Mucosa of gallbladder (tissue), 1 donor: ENCODE measurements at places on chromosomes 16 and 17.
A peak's percentile ranks its signal among the peaks of the same experiment; 100 is the strongest.

DNA sequence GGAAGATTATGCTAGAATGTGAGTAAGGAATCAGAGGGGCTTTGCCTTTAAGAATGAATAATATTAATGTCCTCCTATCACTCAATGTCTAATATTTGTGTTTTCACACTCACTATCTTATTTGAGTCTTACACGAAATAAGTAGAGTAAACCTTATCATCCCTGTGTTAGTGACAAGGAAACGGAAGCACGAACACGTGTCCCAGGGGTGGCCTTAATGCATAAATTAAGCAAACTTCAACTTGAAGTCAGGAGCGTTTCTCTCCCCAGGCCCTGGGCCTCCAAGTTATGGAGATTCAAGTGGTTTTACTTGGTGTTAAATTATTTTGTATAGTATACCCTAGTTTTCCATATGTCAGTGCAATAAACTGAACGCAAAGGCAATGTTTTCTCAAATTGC is 96.0 kb downstream of the WDR59 start:
- DNase-seq = no peak

- DNase-seq = no peak
These were observed 26.7 kb downstream of the KDM8 start for GRCh38 chr16:27229891-27230470.

GRCh38 chr17:79699386-79700036 is 31.2 kb upstream of the ENPP7 start:
- DNase-seq = no peak

- DNase-seq = no peak
These were observed 556.1 kb downstream of the WWOX start for GRCh38 chr16:78655331-78656113.

- DNase-seq = no peak
These were observed 8.4 kb upstream of the PPP1R1B start for GRCh38 chr17:39618246-39618913.

GRCh38 chr17:31915456-31916100 is 14.1 kb upstream of the UTP6 start:
- no peak for DNase-seq

DNA sequence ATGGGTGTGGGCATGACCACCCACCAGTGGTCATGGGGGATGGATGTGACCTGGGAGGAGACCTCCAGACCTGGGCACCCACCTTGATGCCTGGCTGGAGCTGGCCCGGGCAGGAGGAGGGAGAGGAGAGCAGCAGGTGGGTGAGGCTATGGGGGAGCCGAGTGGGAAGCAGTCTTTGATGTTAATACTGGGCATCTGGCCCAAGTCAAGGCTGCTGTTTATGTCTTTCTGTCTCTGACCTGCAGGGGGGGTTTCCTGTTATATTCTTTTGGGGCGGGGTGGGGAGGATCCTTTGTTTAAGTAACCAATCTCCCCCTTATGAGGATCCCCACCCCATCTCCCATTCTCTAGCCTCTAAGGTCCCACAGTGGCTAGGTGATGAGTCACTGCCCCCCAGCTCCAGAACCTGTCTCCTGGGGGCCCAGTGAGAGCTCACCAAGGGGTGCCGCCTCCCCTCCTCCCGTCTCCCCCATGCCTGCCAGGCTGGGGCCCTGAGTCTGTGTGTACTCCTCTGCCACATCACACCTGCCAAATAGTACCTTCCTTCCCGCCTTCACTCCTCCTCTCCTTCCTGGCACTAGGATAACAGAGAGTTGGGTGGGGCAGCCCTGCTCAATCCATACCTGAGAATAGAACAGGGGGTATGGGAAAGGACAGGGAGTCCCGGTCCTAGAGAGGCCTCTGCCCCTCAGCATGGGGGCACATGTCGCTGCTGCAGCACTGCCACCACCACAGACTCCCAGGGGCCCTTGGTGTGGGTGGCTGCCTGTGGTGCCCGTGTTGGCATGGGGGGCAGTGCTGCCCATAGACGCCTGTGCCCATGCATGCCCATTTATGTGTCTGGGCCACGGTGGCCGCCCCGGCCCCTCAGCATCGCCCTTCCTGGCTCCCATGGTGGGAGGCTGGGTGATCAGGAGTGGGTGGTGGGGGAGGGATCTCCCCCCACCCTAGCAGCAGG is 7.3 kb downstream of the THRA start:
- peak; percentile 51 for DNase-seq

DNA sequence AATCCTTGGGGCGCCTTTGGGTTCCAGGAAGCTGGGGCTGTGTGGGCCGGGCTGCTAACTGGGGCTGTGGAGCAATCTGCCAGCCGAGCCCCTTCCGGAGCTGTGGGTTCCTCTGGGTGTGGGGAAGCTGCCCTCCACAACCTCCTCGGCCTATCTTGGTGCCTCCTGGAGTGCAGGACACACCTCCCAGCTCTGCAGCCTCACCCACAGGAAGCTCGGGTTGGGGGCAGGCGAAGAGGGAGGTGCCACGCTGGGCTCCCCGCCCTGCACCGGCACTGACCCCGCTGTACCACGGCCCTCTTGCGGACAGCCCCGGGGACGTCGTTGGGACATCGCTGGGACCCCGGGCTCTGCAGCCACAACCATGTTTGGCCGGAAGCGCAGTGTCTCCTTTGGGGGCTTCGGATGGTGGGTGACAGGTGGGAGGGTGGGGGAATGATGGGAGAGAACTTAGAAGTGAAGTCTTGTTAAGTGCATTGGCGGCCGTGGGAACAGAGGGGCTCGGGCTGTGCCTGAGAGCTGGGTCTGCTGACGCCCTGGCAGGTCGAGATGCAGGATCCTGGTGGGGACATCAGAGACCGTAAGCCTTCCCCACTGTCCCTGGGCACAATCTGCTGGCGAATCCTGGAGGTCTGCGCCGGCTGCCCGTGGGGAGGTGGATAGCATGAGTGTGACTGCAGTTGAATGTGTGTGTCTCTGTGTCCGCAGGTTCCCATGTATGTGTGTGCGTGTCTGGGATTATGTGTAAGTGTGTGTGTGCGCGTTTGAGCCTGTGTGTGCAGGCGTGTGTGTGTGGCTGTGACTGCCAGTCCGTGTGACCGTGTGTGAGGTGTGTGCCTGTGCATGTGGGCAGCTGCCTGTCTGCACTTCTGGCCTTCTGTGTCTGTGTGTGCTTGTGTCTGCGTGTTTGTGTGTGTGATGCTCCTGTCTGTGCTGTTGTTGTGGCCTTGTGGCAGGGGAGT is at the start of gene RAP1GAP2:
Gene RAP1GAP2 (plus strand): TSS at position 275 of the 962 bp plus-strand sequence. CDS start 90 bp downstream, at position 365.
- peak; percentile 29 for DNase-seq

GRCh38 chr16:75703306-75703705 is 2.0 kb upstream of the DUXB start:
- DNase-seq = no peak

GRCh38 chr17:75404731-75405364 is 630 bp downstream of the GRB2 start:
- DNase-seq = peak; percentile 25

GRCh38 chr17:34895383-34895782 is 65.9 kb downstream of the CCT6B start:
- DNase-seq = no peak

DNA sequence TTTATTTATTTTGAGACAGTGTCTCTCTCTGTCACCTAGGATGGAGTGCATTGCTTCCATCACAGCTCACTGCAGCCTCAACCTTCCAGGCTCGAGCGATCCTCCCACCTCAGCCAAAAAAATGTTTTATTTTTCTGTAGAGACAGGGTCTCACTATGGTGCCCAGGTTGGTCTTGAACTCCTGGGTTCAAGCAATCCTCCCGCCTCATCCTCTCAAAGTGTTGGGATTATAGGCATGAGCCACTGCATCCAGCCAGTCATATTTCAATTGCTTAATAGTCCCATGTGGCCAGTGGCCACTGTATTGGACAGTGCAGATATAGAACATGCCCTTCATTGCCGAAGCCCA is 15.3 kb downstream of the TMC7 start:
- no peak for DNase-seq

DNA sequence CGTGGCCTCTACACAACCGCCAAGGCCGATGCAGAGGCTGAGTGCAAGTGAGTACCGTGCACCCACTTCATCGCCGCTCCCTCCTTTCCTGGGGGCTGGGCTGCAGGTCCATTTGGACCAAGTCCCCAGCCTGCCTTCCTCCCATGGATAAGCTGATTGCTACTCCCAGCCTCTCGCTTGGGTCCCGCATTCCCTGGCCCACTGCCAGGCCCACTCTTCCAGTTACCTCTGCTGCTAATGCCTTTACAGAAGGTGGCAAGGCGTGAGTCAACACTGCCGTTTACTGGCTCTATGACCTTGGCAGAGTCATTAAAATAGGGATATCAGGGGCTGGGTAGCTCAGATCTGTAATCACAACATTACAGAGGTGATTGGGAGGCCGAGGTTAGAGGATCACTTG is 11.2 kb downstream of the SULT1A2 start:
- DNase-seq = no peak

GRCh38 chr17:44400226-44400847 is 10.9 kb upstream of the ITGA2B start:
- no peak for DNase-seq

DNA sequence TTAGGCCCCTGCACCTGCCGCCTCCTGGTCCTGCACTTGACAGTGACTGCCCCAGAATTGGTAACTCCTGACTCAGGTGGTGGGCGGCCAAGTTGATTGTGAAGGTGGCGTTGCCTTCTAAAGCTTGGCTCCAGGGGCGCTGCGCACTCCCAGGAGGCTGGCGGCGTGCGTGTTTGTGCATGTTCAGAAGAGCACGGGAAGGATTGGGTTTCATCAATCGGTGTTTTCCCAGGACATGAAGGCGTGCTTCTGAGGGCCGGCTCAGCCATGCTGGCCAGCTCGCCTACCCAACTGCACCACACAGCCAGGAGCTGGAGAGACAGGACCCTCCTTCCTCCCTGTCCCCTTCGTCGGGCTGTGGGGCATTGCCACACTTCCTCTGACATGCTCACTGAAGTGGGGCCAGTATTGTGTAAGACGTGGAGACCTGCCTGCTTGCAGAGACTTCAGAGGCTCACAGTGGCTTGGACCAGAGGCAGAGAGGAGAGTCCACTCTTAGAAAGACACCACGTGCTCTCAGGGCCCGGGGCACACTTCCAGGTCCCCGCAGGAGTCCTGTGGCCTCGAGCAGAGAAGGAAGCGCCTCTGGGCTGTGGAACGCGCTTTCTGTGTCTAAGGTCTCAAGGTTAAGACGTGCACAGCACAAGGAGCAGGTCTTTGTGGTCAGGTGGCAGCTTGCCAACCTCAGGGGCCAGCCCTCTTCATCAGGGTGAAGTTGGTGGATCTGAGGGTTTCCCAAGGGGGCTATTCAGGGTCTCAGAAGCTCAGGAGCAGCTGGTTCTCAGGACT is 2.8 kb downstream of the RAB40C start:
- DNase-seq = peak; percentile 58

GRCh38 chr17:70169709-70170597 is 621 bp downstream of the KCNJ2 start:
- peak; percentile 24 for DNase-seq

- no peak for DNase-seq
These were observed 51.4 kb downstream of the CACNG1 start for GRCh38 chr17:67095803-67096202.

GRCh38 chr16:30166202-30166902 is 17.1 kb upstream of the CORO1A start:
- no peak for DNase-seq
